Activated CD4-positive, alpha-beta T cell treated with anti-CD3 and anti-CD28 coated beads, Interleukin-2, amount 50 U/mL, for 24 hours (primary cell): ENCODE measurements at places on chromosomes 4 and X.

GRCh38 chr4:18025288-18025687 is 3.7 kb upstream of the LCORL start:
- no peak for DNase-seq

- no peak for DNase-seq
Observed at GRCh38 chrX:69321789-69322188, 156.5 kb upstream of the PJA1 start.

GRCh38 chr4:82893942-82894341 is 3.0 kb upstream of the SEC31A start:
- DNase-seq, result no peak

DNA sequence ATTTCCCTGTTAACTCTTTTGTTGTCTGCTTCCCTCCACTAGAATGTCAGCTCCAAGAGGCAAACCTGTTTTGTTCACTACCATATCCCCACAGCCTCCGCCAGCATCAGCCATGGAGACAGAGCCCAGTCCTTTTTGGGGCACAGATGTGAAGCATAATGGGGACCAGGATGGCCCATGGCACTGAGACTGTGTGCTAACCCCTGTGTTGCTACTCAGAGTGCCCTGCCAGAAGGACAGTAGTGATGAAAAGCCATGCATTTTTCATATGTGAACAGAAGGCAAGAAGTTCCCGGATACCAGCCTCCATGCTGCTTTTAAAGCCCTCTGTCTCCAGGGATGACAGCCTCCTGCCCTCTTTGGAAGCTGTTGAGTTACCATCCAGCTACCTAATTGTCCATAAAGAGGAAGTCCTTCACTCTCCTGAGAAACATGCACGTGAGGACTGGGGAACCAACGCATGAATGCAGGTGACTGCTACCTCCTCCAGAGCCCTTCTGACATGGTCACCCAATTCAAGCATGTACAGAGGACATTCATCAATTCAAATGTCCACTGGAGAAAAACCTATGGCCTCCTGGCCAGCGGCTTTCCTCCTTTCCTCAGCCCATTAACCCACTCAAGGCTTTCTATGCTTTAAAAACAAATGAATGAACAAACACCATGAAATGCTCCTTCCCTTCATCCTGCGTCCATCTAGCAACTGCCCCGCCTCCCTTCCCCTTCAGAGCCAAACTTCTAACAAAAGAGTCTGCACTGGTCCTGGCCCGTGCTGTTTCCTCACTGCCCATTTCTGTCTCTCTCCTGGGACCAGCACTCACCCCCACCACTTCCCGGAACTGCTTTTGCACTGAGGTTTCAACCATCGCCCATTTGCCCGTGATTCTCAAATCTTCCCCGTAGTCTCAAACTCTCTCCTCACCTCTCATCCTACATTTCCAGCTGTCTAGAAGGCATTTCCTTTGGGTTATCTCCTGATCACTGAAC is 18.0 kb downstream of the PNMA6F start:
- no peak for DNase-seq

DNA sequence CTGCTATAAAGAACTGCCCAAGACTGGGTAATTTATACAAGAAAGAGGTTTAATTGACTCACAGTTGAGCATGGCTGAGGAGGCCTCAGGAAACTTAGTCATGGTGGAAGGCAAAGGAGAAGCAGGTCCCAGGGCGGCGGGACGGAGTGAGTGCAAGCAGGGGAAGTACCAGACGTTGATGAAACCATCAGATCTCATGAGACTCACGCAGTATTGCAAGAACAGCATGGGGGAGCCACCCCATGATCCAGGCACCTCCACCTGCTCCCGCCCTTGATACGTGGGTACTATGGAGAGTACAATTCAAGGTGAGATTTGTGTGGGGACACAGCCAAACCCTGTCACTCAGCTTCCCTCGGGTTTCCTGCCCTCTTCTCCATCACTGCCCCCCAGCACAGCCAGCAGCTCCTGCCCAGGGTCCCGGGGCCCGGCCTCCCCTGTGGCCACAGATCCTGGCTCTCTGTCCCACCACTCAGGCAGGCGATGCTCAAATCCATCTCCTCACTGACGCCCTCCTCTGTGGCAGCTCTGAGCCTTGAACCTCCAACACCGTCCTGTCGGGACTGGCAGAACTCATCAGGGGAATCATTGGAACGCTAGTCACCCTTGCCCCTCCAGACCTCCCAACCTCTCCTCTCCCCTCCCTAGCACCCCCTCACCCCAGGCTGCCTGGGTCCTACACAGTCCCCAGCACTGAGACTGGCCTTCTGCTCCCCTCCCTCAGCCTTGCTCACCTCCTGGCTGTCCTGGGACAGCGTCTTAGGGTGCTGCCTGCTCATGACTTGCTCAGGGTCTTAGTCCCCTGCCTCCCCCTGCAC is 37.6 kb downstream of the FGFRL1 start:
- no peak for DNase-seq

- DNase-seq, result no peak
Observed at GRCh38 chr4:3481783-3482393, 18.8 kb downstream of the DOK7 start.
